ENCODE measurements at places on chromosomes 2 and 18. TPM values are rescaled to one million over a fixed set of nuclear protein-coding genes. Genes with fewer than 3 reads are reported as not detected.

Gene CNGA3
- not detected for polyA plus RNA-seq

DNA sequence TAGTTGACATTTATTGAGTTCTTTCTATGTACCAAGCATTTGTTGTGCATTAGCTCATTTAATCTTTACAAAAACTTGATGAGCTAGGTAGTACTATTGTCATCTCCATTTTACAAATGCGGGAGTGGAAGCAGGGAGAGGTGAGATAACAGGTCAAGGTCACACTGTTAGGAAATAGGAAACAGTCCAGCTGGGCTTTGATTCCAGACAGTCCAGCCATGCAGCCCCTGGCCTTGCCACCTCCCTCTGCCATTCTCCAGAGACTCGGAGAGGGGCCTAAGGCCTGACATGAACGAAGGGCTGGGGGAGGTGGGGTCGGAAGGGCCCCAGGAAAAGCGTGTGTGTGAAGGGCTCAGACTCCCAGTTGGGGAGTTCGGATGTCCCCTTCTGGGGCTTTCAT, 55.6 kb downstream of the ODC1 start:
- H3K27me3 ChIP-seq, result no peaks in the 10 kb centered on the region
- H3K27ac ChIP-seq, result peak overlapping the region; percentile 23
- DNase-seq, result no peak
- H3K4me3 ChIP-seq, result no peak overlapping the region

Gene VRK2
- polyA plus RNA-seq, result 28.6 TPM

Gene PMS1
- 10.1 TPM for polyA plus RNA-seq

Gene IL1RL1
- not detected for polyA plus RNA-seq

- no peak for DNase-seq
- H3K36me3 ChIP-seq, result no peaks in the 10 kb centered on the region
- H3K4me3 ChIP-seq, result no peak overlapping the region
- no peak overlapping the region for H3K27ac ChIP-seq
These were observed 229.6 kb downstream of the LPIN1 start for GRCh38 chr2:11976073-11976472.

DNA sequence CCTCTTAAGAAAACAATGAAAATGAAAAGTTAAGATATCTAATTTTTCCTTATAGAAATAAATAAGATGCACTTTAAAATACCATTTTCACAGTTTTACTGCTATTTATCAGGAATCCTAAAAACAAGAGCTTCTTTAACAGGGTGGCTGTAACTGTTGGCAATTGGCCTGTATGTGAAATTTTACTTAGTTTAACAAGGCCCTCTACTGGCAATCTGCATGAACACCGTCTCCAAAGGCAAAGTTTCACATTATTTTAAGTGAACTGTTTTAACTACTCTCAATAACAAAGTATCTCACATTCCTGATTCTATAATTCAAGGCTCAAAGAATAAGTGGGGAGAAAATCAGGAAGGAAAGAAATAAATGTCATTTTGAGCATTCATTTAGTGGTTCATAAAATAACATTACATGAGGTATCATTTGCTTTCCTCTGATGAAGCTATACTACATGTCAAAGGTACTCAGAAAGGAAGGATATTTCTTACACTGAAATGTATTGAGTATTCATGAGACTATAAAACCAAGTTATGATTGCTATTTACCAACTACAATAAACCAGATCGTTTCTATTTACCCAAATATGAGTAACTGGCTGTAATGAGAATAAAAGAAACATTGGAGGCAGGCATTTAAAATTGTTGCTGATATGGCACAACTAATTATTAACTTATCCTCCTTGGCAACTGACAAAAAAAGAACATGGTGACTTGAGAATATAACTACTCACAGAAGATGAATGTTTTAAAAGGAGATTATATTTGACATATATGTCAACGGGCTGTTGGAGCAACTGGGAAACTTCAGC, 7.0 kb downstream of the NCKAP5 start:
- H3K4me1 ChIP-seq, result no peaks in the 10 kb centered on the region
- DNase-seq, result peak; percentile 8
- no peak overlapping the region for H3K4me3 ChIP-seq
- no peaks in the 10 kb centered on the region for H3K27me3 ChIP-seq
- no peak overlapping the region for H3K27ac ChIP-seq

Gene FTCDNL1
- 0.56 TPM for polyA plus RNA-seq

GRCh38 chr2:118854507-118855345, 7.3 kb upstream of the EN1 start:
- H3K4me3 ChIP-seq, result no peak overlapping the region
- H3K27me3 ChIP-seq, result peaks cover 25% of the 10 kb centered on the region
- H3K36me3 ChIP-seq, result no peaks in the 10 kb centered on the region

Gene ST6GAL2
- not detected for polyA plus RNA-seq

DNA sequence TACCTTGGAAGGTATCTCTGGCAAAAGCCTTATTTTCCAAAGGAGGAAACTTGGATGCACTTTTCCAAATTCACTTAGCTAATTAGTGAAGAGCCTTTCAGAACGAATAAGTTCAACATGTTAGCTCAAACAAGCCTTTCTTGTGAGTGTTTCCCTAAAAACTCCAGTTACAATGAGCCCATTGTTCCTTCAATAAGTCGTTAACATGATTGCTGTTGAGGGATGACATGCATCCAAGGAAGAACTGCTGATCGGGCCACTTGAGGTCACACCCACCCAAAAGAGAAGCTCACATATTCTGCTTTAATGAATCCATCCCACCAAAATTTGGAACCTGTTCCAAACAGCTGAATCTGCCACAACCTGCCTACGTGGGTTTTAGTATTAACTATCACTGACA, 48.1 kb upstream of the SLC35G4 start:
- no peaks in the 10 kb centered on the region for H3K4me1 ChIP-seq
- no peak overlapping the region for H3K4me3 ChIP-seq
- H3K27me3 ChIP-seq, result no peaks in the 10 kb centered on the region
- DNase-seq, result no peak
- H3K27ac ChIP-seq, result no peak overlapping the region
- no peaks in the 10 kb centered on the region for H3K36me3 ChIP-seq
